ENCODE measurements at places on chromosomes 7 and 10. TPM values are rescaled to one million over a fixed set of nuclear protein-coding genes. Genes with fewer than 3 reads are reported as not detected.

The NRAP gene
- not detected for total RNA-seq

The CYP2C19 gene
- total RNA-seq, result not detected

The EFCAB10 gene
- total RNA-seq, result not detected

The ZNF248 gene
- 3.4 TPM for total RNA-seq

The LRRD1 gene
- not detected for total RNA-seq

The SPOCK2 gene
- total RNA-seq, result 0.34 TPM

The PDE1C gene
- total RNA-seq, result not detected

The OR2A42 gene
- not detected for total RNA-seq

The PLEKHS1 gene
- total RNA-seq, result not detected

The STEAP4 gene
- 2.6 TPM for total RNA-seq

The TSC22D4 gene
- 123 TPM for total RNA-seq

The OR2A5 gene
- total RNA-seq, result not detected

The ITPRID1 gene
- total RNA-seq, result 0.05 TPM

The ZSCAN21 gene
- 7.9 TPM for total RNA-seq

The CHN2 gene
- 4.3 TPM for total RNA-seq

The SFTPA1 gene
- total RNA-seq, result not detected

The EIF4H gene
- 297 TPM for total RNA-seq

The DNAJB9 gene
- 24.1 TPM for total RNA-seq

The PTPRN2 gene
- total RNA-seq, result 1.7 TPM

The SLC18A3 gene
- not detected for total RNA-seq

The GRIFIN gene
- not detected for total RNA-seq

The SPDYE2B gene
- total RNA-seq, result not detected

The NRF1 gene
- 10.5 TPM for total RNA-seq

The ZNF804B gene
- total RNA-seq, result not detected

The SNCG gene
- total RNA-seq, result 699 TPM

The CALCR gene
- not detected for total RNA-seq

The C10orf62 gene
- total RNA-seq, result not detected

The TAC1 gene
- not detected for total RNA-seq

The NPVF gene
- not detected for total RNA-seq

The IFIT1B gene
- total RNA-seq, result not detected

The FKBP9 gene
- 77.2 TPM for total RNA-seq

The PCLO gene
- 0.38 TPM for total RNA-seq

The TMEM236 gene
- not detected for total RNA-seq

The IRF5 gene
- total RNA-seq, result 17.9 TPM

The ANLN gene
- 50.2 TPM for total RNA-seq

The ELAPOR2 gene
- 2.3 TPM for total RNA-seq

The CYCS gene
- total RNA-seq, result 45.2 TPM

The ASIC3 gene
- total RNA-seq, result 2.2 TPM

The GBX1 gene
- total RNA-seq, result not detected

The EPO gene
- not detected for total RNA-seq

The SDHAF3 gene
- 13.1 TPM for total RNA-seq

The NYAP1 gene
- total RNA-seq, result 0.03 TPM

The PIP gene
- not detected for total RNA-seq

The TMEM178B gene
- total RNA-seq, result 2.3 TPM

The HABP2 gene
- not detected for total RNA-seq

The SLC26A5 gene
- not detected for total RNA-seq

The FGF8 gene
- not detected for total RNA-seq

The RAB19 gene
- total RNA-seq, result 5.3 TPM

The HTR7 gene
- total RNA-seq, result not detected

The SPDYE1 gene
- total RNA-seq, result not detected

All from HT-29 (cell line).